ENCODE measurements at places on chromosomes 4 and X.
A peak's percentile ranks its signal among the peaks of the same experiment; 100 is the strongest.

- DNase-seq, result peak; percentile 7
Measured at GRCh38 chr4:24686866-24687692, 102.7 kb upstream of the DHX15 start.

DNA sequence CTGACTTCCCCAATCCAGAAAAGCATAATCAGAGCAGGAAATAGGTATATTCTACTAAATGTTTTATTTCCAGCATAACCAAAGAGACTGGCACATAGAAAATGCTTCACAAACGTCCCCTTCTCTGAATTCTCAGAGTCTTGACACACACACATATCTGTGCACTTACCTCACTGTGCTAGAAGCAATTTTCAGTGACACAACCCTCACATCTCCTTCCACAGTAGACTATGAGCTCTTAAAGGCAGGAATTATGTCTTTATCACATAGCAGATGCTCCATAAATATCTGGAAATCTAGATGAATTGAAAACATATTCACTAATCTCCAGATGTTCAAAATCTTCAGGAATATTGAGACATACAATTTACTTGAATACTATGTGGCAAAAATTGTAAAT lies 5.9 kb downstream of the SOWAHB start:
- DNase-seq, result no peak

DNA sequence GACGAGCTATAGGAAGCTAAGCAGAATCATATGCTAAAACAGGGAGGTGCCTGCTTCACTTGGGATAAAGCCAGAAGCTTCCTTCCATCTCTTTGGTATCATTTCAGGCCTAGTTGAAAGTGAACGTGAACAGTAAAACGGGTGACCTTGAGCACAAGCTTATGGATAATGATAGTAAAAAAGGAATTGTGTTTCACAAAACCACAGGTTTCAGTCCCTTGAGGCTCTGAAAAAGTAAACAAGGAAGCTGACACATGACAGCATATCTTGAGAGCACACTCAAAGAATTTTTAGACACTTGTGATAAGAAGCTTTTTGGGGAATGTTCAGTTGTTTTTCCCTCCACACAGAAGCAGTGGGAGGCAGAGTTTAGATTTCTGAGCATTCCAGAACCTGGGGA lies 286.1 kb downstream of the DCHS2 start:
- DNase-seq, result peak; percentile 3

DNA sequence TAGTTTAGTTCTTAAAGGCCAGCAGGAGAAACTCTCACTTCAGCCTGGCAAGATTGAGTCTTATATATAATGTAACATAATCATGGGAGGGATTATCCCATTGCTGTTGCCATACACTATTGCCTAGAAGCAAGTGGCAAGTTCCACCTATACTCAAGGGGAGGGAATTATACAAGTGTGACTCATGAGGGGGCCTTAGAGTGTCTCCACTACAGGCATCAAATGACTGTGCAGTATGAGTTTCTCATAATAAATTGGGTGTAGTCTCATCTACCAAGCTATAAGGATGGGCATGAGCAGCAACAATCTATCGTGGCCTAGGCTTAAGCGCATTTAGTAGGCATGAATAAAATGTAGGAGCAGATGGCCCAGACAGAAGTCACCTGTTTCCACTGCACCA lies 89.1 kb upstream of the C1GALT1C1 start:
- DNase-seq, result no peak

GRCh38 chrX:136076942-136077341 lies 70.4 kb upstream of the FHL1 start:
- no peak for DNase-seq

GRCh38 chrX:25198891-25199290 lies 183.1 kb upstream of the ARX start:
- DNase-seq, result no peak

DNA sequence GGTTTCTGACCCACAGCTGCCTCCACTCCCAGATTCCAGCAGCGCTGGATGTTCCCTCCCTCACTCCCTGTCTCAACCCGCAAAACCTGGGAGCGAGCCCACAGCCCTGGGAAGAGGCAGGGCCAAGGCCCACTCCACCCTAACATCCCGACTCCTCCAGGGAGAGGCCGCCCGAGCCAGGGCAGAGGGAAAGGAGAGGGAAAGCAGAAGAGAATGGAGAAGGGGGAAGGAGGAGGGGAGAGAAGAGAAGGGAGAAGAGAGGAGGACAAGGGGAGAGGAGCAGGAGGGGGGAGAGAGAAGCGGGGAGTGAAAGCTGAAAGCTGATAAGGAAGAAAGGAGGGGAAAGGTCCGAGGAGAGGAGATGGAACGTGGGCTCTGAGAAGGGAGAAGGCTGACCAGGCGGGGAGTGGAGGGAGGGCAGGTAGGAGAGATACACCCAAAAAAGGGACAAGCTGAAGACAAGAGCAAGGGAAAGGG lies 120.2 kb upstream of the PJA1 start:
- no peak for DNase-seq

DNA sequence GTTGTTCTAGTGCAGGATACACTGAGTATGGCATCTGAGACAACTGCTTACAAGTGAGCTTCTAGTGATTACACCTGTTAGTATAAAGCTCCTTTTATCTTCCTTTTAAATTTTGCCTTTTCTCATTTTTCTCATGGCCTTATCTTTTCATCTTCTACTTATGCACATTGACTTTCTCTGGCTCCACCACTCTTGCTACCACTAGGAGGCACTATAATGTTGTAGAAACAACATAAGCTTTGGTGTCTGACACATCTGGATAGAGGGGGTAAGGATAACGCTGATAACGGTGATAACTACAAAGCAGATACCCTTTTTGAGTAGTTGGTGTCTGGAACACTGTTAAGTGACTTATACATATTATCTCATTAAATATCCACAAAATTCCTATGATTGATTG lies 187.4 kb upstream of the TEX13C start:
- DNase-seq, result no peak

GRCh38 chr4:122300776-122301175 lies 78.0 kb upstream of the ADAD1 start:
- no peak for DNase-seq

GRCh38 chr4:61723492-61723891 lies 523.4 kb downstream of the ADGRL3 start:
- no peak for DNase-seq

GRCh38 chr4:80196259-80196921 lies 913 bp upstream of the PRDM8 start:
- no peak for DNase-seq

DNA sequence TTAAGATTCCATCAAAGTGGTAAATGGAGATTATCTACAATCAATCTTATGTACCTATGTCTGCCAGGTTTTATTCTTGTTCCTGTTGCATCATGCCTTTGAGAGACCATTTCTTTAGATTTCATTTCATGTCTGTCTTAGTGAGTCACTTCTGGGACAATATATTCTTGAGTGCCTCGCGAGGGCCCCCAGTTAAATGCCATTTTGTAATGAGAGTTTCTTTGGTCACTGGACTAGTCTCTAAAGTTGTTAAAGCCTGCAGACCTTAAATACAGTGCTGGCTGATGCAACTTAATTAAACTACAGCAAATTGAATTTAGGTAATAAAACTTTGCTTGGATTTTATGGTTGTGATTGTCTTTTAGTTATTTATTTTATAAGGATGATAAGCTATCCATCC lies 87.2 kb upstream of the PITX2 start:
- no peak for DNase-seq

DNA sequence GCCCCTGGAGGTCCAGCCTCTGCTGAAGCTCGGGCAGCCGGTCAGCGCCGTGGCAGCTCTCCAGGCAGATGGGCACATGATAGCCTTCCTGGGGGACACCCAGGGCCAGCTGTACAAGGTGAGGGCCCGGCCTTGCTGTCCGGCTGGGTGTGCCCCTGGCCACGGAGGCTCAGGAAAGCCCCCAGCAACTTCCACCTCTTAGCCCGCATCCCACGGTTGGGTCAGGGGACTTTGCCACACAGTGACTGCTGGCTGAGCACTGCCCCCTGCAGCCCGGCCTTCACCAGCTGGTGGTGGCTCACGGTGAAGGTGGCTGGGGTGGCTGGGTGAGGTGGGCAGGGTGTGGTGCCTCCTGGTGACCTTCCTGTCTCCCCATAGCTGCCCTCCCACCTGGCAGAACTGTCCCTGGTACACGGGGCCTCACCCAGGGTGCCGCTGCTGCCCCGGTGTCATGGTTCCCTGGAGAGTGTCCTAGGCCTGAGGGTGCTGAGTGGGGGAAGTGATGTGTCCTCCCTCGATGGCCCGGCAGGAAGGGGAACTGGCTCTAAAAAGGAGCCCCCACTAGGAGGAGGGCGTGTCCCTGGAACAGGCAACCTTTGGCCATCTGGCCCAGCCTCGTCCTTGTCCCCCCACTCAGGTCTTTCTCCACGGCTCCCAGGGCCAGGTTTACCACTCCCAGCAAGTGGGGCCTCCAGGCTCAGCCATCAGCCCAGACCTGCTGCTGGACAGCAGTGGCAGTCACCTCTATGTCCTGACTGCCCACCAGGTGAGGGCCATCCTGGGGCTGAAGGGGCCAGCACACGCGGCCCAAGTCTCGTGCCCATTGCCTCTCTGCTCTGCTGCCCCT lies 4.5 kb downstream of the PLXNB3 start:
- DNase-seq, result no peak

- DNase-seq, result no peak
Measured at GRCh38 chr4:41297832-41298231, 41.1 kb downstream of the UCHL1 start.

GRCh38 chr4:8921465-8921864 lies 49.8 kb upstream of the HMX1 start:
- DNase-seq, result no peak

DNA sequence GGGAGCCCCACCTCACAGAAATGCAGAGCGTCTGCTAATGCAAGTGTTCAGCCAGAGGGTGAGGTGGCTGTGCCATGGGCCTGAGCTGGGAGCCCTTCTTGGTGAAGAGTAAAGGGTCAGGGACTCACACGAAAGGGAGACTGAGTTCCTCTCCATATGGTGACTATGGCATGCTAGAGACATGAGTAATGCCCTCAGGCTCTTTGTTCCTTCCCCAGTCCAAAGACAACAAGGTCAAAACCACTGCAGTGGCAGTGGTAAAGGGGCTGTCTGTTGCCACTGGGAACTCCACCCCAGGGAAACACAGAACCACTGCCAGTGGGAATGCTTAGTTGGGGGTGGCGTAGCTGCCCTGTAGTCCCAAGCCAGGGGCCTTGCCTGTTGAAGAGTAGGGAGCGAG lies 22.4 kb downstream of the RAB40AL start:
- DNase-seq, result peak; percentile 55

DNA sequence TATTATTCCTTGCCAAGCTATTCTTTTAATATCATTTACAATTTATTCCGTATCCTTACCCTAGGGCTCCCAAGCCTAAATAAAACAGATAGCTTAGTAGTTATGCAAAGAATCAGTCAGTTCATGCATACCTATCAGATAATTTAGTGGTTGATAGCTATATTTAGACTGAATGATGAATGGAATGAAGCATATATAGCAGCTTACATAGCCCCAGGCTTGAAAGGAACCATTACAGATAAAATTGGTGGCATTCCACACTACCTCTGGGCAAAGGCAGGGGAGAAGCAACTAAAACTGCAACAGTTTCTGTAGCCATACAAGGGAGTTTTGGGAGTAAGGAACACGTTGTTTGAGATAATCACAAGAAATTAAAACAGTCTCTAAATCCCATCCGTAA lies 2.7 kb downstream of the ACE2 start:
- DNase-seq, result no peak

GRCh38 chr4:169164669-169165415 lies 105.9 kb downstream of the SH3RF1 start:
- no peak for DNase-seq

- DNase-seq, result peak; percentile 12
Measured at GRCh38 chrX:71871367-71871766, 39.3 kb upstream of the NHSL2 start.

GRCh38 chrX:129781134-129781672 lies 1.5 kb downstream of the SASH3 start:
- no peak for DNase-seq

- DNase-seq, result no peak
Measured at GRCh38 chrX:108029928-108030711, 14.7 kb upstream of the VSIG1 start.

DNA sequence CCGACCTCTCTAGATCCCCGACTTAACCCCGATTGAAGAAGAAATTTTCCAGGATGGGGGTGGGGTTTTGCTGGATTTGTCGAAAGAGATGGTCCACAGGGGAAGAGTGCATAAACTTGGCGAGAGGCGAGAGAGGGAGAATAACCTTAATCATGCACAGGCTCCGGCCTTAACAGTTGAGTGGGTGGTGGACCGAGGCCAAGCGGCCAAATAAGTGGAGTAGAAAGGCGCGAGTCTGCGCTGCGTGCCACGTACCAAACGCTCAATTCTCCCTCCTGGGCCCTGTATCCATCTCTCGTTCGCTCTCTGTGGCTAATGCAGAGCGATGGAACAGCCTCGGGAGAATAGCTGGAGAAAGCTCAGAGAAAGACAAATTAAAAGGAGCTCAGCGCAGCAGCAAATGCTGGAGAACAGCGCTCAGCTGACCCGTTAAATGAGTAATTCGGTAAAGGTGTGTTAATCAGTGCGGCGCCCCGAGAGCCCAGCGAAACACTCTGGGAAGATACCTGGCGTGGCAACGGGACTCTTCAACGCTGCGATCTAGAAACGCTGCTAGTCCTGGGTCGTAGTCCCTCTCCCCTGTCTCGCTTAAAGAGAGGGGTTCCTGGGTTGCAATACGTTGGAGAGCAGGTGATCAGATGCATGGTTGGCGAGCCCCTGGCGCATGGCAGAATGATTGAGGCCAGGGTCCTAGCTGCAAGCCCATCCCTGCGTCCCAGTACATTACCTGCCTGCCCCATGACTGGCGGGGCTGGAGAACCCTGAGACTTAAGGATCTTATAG lies 887 bp upstream of the IL1RAPL2 start:
- no peak for DNase-seq

GRCh38 chr4:124839786-124840390 lies 127.4 kb upstream of the ANKRD50 start:
- no peak for DNase-seq

DNA sequence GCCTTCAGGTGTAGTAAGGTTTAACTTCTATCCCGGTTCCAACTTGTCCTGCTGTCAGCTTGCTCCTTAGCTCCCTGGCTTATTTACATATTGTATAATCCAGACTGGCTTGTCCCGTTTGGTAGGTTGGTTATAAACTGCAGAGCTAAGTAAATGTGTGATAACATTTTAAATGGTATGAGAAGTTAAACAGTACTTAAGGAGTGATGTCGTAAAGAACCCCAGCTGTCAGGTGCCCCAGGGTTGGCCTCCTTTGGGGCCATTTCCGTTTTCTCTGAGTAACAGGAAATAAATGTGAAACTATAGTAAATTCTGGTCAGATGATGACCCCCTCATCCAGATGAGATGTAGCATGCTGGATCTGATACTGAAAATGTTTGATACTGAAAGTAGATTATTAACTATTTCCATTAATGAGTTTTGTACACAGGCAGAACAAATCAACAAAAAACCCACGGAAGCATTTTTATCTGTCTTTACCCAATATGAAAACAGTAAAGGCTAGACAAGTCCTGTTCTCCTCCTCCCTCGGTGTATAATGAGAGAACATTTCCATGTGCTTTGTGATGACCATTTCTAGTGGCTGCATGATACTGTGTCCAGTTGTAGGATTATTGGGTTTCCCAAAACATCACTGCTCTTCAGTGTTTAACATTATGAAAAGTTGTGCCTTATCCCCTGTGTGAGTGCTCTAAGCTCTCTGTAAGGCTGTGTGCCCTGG lies 22.4 kb downstream of the GAB1 start:
- DNase-seq, result peak; percentile 65

- no peak for DNase-seq
Measured at GRCh38 chrX:67500617-67501016, 43.2 kb upstream of the AR start.

- DNase-seq, result no peak
Measured at GRCh38 chrX:41722214-41722613, 1.8 kb upstream of the GPR82 start.

All from brain microvascular endothelial cell (primary cell).